ENCODE measurements at places on chromosomes 7 and 10.

DNA sequence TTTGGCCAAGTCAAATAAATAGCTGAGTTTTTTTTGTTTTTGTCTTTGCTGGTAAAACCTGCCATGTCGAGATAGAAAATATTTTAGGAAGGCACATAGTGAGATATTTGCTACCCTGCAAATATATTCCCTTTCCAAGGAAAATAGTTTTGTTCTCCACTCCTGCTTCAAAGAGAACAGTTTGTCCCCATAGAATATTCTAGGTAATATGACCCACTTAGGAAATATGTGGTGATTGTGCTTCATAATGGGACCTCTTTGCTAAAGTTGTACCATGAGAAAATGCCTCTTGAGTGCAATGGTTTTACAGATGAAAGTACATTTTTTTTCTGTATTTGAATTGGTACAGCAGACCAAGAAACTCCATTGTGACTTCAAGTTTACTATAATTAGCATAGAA is 41.6 kb downstream of the SMNDC1 start:
- DNase-seq = no peak

GRCh38 chr10:1323951-1324350 is 267.8 kb downstream of the WDR37 start:
- no peak for DNase-seq

- DNase-seq = no peak
Observed at GRCh38 chr7:77571801-77572200, 34.7 kb downstream of the PTPN12 start.

- DNase-seq = no peak
Observed at GRCh38 chr7:80830584-80831285, 88.1 kb downstream of the SEMA3C start.

DNA sequence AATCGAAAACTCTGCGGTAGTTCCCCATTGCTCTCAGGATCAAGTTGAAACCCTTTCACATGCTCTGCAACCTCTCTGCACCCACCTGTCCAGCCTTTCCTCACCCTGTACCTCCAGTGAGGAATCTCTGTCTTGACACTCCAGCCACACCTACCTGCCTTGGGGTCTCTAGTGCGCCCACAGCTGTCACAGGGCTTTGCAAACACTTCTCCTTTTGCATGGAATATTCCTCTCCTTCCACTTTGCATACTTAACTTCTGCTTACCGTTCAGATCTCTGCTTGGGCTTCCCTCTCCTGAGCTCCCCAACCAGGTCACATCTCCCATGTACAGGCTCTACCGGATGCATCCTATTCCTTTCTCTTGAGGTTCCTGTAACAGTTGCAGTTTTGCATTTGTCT is 6.6 kb upstream of the ZYX start:
- no peak for DNase-seq

DNA sequence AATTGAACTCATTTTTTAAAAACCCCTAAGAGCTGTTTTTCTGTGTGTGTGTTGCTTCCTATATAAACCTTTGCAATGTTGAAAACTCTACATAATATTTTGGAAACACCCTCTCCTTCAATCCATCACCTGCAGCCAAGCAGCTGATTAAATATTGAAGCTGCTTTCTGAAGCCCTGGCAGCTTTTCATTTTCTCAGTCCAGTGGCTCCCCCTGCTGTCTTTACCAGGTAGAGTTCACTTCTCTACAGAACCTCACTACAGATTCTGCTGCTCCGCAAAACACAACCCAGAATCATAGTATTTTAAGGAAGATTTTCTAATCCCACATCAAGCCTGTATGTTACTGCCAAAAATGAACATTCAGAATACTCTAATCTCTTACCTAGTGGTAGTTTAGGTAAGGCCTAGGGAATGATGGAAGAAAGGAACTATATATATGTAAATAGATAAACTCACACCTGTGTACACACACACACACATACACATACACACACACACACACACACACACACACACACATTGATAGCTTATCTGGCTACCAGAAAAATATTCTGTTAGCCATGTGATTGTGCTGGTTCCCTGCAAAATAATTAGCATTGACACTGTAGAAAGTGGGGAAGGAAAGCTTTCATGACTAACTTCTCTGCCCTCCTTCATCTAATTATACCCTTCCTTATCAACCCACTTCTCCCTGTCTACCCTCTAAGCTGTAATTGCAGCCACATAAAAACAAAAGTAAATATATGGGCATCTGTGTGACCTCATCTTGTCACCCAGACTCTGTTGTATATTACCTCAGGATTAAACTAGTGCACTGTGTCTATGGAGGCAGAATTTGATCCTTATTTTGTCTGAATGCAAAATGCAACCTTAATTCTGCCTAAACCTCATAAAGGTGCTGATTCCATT is 229.5 kb upstream of the FZD1 start:
- peak; percentile 60 for DNase-seq

DNA sequence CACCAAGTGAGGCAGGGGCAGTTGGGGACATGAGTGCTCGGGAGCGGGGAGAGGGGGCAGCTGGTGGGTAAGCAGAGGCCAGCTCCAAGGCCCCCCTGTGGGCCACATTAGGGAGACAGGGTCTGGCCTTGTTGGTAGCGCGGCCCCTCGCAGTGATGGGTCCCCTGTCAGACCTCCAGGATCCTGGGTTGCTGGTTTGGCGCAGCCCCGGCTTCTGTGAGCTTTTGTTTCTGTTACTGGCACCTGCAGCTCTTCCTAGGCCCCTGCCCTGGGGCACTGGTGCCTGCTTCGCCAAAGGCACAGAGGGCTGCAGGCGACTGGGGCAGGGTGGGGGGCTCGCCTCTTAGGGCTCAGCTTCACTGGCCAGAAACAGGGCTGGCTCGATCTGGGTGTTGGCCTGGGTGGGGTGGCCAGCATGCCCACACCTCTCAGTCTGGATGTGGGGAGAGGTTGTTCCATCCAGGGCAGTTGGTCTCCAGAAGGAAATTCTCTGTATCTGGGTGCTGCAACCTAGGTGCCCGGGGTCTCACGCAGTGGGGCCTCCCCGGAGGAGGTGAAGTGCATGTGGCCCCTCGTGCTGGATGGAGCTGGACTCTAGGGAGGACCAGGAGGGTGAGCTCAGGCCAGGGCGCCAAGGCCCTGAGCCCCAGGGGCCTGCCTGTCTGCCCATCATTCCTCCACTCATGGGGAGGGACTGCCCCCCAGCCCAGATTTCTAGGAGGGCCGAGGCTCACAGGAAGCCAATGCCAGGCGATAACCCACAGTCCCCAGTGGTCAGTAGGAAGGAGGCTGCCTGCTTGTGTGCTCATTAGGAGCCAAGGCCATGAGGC is 138.6 kb downstream of the LHPP start:
- DNase-seq = no peak

DNA sequence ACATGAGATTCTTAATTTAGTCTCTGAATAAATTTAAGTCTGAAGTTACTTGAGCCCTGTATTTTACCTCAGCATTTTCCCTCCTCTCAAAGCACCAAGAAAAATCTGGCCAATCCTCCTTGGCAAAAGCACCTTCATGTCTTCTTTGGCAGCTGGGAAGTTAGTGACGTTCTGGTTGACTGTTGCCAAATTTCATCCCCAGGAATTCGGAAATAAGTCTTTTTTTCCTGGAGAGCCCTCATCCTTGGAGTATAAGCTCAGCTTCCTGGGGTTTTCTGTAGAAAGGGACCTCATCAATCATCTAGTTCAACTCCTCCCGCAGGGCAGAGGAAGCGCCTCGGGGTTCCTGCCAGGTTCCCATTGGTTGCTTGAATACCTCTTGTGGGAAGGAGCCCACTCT is 377.6 kb downstream of the PHTF2 start:
- DNase-seq = no peak

DNA sequence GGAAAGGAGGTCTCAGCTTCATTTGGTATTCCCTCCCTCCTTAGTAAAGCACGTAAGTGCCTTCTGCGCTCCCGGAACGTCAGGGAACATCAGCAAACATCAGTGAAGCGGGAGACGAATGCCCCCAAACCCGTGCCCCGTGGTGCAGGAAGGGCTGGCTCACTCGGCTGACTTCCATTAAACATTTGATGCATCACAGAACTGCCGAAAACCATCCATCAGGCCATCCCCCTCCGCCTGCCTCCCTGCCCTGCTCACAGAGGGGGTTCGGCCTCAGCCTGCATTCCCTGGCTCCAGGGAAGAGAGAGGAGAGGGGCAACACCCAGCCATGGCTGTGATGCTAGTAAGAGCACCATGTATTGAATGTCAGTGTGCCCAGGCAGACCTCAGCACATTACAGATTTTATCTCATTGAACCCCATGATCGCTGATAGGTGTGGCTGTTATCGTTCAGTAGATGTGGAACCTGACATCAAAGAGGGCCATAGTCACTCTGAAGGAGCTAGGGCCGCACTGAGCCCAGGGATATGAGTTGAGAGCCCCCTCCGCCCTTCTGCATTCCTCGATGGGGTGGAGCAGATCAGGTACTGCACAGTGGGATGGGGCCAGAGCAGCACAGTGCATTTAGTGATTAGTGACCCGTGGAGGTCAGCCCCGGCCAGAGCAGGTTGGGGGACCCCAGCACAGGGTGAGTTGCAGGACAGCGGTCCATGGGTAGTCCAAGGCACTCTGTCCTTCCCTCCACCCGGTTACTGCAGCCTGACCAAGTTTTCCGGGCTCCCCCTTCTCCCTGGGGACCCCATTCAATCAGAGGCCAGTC is 146.4 kb downstream of the RPS24 start:
- DNase-seq = no peak

- DNase-seq = no peak
Observed at GRCh38 chr10:12228851-12229250, 32.9 kb downstream of the CDC123 start.

GRCh38 chr10:35674843-35675242 is 32.7 kb upstream of the FZD8 start:
- DNase-seq = no peak

DNA sequence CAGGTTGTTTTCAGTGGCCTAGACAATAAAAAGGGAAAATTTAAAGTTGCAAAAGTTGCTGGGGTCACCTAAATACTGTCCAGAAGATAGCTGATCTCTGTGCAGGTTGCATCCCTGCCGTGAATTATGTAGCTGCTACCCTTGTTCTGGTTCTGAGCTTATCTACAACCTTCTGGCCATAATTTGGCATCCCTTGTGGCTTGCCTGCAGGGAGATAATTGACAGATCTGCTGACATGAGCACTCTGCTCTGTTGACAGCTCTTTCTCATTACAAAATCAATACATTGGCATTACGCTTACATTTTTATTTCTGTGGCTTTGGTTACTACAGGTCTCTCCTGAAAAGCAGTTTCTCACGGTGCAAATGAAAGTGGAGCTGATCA is 29.3 kb upstream of the HECTD2 start:
- DNase-seq = no peak

- peak; percentile 51 for DNase-seq
Observed at GRCh38 chr10:124143721-124144120, 50.3 kb upstream of the CHST15 start.

DNA sequence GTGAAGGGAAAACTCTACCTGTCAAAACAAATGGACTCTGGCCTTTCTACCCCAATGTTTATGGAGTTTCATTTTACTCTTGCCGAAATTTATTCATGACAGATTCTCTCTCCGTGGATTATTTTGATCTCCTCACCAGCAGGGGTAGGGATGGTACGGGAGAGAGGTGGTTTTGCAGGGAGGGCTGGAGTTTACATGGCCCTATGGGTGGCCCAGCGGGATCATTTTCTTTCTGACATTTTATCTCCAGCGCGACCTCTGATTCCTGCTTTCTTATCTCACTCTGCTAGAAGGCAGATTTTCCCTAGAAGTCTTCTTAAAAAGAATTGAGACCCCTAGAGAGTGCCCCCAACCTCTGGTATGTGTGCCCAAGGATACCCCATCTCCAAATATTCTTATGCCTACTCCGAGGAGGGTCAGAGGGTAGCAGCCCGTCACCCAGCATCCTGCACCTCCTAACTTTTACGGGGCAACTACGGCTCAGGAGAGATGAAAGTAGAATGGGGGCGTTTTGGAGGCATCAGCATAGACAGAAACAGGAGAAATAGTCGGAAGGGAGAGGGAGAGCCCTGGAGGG is 10.1 kb upstream of the GATA3 start:
- no peak for DNase-seq

GRCh38 chr10:10794791-10795191 is 222.9 kb upstream of the CELF2 start:
- DNase-seq = no peak

DNA sequence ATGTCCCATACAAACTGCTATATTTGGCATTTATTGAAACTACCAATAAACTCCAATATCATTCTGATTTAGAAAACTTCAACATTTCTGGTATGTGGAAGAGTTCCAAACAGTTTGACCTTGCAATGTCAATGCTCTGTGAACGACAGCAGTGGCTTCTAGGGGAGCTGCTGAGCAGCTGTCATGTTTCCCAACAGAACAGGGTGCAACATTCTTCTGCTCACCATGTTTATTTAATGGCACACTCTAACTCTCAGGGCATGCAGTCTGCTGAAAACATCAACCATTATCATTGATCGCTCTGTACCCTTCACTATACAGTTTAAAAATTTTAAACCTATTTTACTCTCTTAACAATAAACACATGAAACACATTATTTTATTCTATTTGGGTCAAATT is 25.9 kb downstream of the LMOD2 start:
- no peak for DNase-seq

DNA sequence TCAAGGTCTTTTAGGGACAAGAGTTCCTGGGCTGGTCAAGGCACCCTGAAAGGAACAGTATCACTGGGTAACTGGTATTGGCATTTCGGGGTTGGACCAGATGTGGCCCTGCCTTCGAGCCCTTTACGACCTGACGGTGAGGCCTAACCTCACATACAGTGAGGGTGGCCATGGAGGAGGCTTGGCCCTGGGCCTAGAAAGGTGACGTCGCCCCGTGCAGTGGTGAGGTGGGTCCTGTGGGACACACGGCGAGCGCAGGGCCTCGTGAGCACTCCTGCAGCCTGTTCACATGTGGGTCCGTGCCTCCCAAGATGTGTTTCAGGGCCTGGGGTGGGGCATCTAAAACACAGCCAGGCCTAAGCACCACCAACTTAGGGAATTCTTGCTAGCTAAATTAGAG is 36.1 kb downstream of the CRHR2 start:
- DNase-seq = no peak

GRCh38 chr7:31892099-31892829 is 177.9 kb downstream of the PDE1C start:
- no peak for DNase-seq

DNA sequence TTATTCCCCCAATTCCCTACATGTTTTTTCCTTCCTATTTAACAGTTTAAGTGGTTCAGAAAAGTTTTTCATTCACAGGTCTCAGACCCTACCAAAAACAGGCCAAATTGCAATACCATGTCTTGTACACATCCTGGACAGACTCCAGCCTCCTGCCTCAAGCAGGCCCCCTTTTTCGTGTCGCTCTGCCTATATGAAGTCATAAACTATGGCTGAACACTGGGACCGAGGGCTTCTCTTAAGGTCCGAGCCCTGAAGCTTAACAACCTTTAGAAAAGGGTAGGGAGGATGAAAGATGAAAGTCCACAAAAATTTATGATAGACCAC is 1.4 kb downstream of the FBXW4 start:
- DNase-seq = no peak

GRCh38 chr7:48548667-48549066 is 375.7 kb upstream of the CDC14C start:
- DNase-seq = no peak

DNA sequence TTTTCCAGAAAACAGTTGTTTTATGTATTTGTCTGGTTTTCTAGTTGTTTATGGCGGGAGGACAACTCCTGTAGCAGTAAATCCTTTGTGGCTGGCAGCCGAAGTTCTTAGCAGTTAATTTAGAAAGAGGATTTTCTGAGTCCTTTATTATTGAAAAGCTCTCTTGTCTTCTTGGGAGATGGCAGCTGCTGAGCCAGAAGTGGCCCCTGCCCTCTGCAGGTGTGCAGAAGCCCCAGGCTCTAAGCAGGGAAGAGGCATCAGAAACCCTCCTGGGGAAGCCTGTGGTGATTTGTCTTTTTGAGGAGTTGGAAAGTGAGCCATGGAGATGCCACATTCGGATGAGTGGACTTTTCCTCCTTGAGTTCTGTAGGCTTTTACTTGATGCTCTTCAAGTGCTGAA is 106.3 kb downstream of the GLRX3 start:
- DNase-seq = no peak
